ENCODE measurements at places on chromosomes 7 and 10.

GRCh38 chr7:112398534-112398933, 51.7 kb upstream of the IFRD1 start:
- DNase-seq: no peak

DNA sequence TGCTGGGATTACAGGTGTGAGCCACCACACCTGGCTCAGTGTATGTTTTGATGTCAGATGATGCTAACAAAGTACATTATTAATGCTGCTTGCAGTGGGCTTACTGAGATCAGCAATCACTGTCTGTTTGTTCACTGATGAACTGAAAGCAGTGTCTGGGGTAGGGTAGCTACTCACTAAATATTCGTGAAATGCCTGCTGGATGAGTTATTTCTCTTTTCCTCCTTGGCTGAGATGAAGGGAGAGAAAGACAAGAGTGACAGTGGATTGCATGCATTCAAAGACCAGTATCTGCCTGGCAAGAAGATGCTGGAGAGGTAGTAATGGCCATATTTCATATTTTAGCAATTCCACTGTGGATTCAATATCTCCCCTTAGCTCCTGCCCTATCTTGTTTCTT, 32.3 kb downstream of the FAM107B start:
- no peak for DNase-seq

DNA sequence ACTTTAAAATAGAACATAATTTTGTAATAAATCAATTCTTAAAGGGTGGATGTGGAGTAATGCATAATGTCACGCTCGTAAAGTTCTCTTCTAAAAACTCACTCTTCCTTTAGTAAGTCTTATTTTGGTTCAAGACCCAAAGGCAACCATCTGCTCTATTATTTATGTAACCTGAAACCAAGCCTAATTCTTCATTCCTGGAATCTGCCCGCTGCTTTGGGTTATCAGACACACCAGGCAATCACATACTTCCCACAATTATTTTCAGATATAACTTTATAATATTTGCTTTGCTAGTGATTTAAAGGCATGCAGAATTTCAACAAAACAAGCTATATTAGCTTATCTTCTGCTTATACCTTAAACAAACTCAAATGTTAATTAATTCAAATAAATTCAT, 39.0 kb downstream of the RAB11FIP2 start:
- DNase-seq: no peak

- no peak for DNase-seq
Measured at GRCh38 chr7:134842886-134843430, 63.5 kb downstream of the CALD1 start.

DNA sequence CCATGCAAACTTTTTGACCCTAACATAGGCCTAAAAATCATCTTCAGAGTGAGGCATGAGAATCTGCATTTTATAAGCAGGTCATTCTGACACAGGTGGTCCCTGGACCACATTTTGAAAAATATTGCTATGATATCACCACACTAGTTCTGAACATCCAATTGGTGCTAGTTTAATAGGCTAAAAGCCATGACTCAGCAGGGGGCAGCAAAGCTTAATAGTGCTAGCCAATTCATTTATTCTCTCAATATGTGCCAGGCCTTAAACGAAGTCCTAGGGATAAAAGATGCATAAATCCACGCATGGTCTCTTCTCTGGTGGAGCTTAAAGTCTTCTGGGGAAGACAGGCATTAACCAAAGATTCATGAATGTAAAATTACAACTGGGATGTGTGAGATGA, 10.2 kb upstream of the SLC25A28 start:
- no peak for DNase-seq

DNA sequence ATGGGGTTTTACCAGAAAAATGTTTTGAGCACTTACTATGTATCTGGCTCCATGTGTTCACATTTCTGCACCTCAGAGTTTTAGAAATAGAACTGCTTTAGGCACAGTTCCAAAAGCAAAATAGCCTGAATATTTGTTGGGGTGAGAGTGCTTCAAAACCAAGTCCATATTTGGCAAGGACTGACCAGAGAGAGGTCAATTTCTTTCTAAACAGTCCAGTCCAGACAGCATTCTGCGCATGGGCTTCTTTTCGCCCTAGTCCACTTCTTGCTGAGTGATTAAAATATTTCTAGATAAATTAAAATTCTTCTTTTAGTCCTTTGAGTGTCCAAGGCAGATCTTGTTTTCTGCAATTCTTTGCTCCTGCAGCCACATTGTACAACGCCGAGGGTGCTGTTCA, 427.0 kb downstream of the PHTF2 start:
- DNase-seq: no peak

DNA sequence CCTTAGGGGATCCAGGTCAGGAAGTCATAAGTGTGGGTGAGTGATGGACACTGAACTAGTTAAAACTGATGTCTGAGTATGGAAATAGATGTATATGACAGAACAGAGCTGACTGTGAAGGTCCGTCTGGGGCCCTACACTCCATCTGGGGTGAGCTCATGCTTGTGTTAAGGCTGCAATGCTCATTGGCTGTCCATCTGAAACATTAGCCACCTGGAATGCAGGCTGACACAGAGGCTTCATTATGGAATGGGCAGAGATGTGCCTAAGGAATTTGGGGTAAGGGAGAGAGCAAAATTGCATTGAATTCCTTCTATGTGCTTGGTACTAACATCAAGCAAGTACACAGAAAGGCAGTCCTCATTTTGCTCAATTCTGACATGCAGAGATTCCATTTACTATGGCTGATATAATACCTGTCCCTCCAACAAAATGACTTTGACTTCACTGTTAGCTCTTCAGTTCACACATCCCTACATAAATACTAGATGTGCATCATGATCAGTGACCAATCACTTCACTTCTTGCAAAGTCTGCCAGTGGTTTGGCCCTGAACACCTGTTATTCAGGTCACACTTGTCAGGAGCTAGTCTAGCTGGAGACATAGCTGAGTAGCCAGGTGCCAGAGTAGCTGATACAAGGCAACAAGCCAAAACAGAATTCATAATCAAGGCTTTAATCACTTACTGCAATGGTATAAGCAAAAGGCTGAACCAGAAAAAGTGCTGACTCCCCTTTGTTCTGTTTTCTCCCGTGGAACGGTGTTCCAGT, 128.9 kb upstream of the VWC2 start:
- DNase-seq: no peak

GRCh38 chr10:69572159-69573055, 815 bp downstream of the NEUROG3 start:
- no peak for DNase-seq

DNA sequence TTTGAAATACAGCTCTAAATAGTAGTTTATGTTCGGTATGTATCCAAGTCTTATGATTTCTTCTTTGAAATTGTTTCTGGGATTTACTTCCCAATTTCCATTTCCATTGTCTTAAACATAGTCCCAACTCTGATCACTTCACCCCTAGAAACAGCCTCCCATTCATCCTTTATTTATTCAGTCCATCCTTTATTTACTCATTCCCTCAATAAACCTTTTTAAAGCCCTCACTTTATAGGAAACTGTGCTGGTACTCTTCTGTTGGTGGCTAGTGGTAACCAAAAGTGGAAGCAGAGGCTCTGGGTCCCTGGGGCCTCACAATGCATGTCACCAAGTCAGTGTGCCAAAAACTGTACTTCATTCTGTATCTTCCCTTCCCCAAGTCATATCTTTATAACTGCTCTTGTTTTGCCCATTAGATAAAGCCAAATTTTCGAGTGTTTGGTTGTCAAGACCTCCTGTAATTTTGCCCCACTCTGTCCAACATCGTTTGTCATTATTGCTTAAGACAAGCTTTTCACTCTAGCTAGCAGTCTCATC, 3.9 kb upstream of the EPC1 start:
- DNase-seq: no peak

DNA sequence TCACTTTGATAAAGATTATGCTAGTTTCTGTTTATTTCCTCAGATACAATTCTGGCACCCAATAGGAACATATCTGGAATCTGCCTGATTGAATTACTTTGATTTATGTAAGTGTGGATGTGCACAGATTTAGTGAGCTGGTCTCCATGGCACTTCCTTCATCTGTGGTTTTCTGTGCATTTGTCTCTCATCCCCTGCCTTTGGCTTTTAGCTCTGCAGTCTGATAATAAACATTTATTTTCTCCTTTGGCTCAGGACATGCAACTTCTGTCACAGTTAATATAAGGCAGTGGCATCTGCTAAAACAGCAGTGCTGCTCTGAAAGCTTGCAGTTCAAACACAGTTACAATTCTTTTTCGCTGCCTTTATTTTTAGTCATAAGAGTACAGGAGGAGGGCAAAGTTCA, 273.7 kb upstream of the CHRM2 start:
- no peak for DNase-seq

DNA sequence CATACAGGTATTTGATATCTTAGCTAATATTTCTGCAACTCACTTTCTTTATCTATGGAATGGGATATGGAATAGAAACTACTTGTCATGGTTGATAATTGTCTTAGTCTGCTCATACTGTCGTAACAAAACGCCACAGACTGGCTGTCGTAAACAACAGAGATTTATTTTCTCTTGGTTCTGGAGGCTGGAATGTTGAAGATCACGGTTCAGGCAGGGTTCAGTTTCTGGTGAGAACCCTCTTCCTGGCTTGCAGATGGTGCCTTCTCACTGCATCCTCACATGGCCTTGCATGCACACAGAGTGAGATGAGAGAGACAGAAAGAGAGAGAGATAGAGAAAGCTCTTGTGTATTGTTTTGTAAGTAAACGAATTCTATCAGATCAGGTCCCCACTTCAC, 332.7 kb upstream of the MAGI2 start:
- no peak for DNase-seq

- no peak for DNase-seq
Measured at GRCh38 chr10:15251791-15252380, 83.4 kb upstream of the NMT2 start.

DNA sequence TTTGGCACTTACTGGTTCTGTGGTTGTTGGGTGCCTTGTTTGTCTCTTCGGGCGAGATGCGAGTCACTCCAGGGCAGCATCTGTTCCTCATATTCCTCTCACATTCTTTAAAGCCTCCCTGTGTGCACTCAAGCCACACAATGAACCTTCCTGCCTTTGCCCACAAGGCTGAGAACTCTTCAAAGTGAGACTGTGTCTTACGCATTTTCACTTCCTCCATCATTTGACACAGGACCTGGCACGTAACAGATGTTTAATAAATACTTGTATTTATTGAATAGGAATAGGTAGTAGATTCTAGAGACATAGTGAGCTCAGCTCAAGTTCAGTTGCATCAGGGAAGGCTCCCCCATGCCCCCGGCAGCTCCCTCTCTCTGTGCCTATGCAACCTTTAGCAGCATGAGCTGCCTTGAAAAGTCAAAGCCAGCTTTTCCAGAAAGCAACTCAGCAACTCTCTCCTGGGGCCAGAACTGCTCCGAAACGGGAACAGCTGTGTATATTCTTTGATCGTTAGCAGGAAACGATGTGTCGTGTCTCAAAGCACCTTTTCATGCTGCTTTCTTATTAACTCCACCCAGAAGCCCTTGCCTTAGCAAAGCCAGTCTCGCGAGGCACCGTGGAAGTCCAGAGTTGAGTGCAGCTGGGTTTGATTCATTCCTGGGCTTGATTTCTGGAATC, 97.5 kb downstream of the PFKFB3 start:
- DNase-seq: no peak

DNA sequence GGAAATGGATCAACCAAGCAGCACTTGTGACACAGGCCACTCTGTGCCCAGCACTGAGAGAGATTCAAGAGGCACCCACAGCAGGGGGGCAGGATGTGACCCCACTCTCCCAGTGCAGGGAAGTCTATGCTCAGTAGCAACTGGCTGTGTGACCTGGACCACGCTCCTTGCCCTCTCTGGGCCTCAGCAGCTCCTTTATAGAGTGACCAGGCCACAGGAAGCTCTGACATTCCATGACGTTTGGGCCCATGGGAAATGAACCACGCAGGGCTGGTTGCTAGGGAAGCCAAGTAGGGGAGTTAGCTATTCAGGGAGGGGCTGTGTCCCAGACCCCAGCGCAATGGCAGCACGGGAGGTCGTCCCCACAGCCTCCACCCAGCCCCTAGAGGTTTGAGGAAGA, 232.6 kb downstream of the USP6NL start:
- no peak for DNase-seq
